Activated CD4-positive, CD25-positive, alpha-beta regulatory T cell (primary cell): ENCODE measurements at places on chromosomes 5 and 9.

DNA sequence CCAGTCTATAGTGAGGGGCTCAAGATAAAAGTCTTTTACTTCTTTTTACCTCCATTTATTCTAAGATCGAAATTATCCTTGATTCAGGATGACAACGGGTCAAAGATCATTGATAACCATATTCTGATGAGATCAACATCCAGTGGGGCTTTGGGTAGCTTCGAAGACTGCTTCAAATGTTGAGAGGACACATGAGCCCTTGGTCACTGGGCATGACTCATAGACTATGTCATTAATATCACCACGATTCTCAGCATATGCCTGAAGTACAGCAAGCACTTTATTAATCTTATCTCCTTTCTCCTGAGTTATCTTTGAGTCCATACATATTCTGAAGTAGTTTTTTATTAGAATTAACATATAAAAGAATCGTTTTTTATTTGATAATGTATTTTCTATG is 117.1 kb upstream of the DAB2 start:
- no peak for DNase-seq

DNA sequence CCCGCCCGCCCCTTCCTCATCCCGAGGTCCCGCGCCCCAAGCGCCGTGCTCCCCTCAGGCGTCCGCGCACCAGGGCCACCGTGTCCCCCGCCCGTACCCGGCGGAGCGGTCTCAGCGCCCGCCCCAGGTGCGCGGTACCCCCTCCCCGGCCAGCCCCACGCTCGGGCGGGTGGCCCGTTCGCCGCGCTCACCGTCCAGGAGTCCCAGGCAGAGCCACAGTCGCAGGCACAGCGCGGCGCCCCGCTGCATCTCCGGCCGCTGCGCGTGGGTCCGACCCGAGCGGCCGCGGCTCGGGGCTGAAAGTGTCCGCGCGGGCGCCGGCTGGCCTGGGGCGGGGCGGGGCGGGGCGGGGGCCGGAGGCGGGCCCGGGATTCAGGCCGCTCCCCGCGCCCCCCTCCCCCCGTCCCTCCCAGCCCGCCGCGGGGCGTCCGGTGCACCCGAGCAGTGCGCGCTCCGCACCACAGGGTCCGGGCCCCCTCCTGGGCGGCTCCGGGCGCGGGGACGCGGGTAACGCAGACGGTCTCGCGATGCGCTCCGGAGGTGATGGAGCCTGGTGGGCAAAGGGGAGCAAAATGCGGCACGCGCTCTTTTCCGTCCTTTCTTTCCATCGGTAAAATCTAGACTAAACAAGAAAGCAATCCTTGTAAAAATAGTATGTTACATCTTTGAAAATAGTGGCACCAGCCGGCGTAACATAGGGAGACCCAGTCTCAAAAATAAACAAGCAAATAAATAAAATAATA is at the start of gene FLT4:
TSS of gene FLT4 (minus strand) at position 304 of the 743 bp plus-strand sequence. CDS start at position 249, 55 bp downstream.
- DNase-seq, result no peak

GRCh38 chr9:69744688-69745380 is 15.0 kb downstream of the PTAR1 start:
- no peak for DNase-seq

- no peak for DNase-seq
Observed at GRCh38 chr5:143215690-143216089, 187.8 kb downstream of the NR3C1 start.

DNA sequence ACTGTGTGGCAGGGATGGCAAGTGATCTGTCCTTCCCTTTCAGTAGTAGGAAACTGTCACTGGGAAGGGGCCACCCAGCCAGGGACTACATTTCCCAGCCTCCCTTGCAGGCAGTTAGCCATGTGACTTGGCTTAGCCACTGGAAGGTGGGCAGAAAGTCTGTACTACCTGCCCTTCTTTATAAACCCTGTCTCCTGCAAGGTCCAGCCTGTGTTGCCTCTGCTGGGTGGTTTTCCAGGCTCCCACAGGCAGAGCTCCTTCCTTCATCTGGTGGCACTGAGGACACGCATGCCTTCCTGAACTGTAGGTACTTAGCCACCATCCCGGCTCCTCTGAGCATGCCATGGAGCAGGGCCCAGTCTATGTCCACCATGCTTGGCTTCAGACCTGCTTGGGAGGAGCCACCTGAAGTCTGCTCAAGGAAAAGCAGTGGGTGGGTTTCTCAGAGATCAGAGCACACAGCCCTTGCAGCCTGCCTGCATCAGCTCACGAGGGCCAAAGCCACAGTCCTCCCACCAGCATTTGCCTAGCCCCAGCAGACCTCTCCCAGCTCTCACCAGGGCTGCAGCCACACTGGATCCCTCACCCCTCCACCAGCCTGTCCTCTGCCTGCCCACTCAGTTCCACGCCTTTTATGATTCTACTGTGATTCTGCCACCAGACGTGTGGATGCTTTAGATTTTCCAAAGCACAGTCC is 16.7 kb upstream of the SLC25A51 start:
- DNase-seq, result no peak

DNA sequence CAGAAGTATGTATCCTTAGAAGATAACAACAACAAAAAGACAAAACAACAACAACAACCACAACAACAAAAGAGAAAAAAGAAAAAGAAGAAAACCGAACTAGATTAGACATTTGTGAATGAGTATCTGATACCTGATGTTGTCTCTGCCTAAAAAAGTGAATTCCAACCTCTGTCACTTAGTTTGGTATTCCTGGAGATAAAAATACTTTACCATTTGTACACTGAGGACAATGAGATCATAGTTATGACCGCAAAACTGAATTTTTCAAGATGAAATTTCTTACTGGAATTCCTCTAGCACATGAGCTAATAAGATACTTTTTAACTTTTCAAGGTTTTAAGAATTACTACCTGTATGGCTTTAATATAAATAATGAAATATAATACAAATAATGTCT is 54.5 kb downstream of the ALDH1A1 start:
- no peak for DNase-seq

DNA sequence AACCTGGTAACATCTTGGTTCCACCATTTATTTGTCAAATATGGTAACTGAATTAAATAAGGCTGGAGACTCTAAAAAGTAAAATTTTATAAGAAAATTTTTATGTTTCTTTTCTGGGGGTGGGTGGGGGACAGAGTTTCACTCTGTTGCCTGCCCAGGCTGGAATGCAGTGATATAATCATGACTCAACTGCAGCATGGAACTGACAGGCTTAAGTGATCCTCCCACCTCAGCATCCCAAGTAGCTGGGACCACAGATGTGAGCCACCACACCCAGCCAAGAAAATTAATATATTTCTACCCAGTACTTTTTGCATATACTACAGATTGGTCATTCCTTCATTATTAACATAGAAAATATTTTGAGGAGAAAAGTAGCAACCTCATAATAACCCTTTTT is 216.9 kb downstream of the DEPDC1B start:
- DNase-seq, result no peak

GRCh38 chr9:88339317-88339716 is 48.9 kb upstream of the SPIN1 start:
- no peak for DNase-seq

DNA sequence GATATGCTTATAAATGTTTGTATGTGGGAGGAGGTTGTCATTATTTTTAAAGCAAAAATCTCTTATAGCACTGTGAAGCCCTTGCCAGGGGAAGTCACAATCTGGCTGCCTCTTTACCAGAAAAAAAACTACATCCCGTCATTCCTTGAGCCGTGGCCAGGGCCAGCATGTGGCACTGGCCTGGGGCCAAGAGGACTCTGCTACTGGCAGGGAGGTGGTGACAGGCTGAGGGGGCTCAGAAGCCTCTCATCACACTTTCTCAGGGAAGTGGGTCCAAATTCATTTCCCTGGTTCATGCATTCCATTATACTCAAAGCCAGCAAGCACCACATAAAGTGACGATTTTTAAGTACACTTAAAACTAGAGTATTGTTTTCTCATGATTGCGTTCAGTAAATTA is 457.3 kb downstream of the ZNF608 start:
- no peak for DNase-seq
